ENCODE measurements at places on chromosomes 5 and 9.

GRCh38 chr5:31741496-31741895 lies 102.6 kb downstream of the PDZD2 start:
- DNase-seq: no peak

DNA sequence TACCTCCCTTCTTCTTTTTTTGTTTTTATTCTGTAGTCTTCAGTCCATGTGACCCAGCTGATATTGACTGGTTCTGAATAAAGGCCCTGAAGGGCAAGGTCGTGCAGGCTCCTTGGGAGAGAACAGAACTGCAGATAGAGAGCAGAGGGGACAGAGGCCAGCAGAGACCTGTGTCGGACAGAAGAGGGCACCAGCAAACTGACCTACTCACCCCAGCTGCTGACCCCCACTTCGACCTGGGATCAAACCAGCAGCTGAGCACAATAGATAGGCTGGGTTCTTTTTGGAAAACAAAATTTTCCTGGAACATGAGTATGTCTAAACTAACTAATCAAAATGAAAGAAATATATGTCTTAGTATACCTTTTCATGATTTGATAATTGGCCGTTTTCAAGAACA lies 695.1 kb downstream of the NR2F1-AS1 start:
- peak; percentile 47 for DNase-seq

- DNase-seq: peak; percentile 66
These were observed 1.1 kb upstream of the JADE2 start for GRCh38 chr5:134524272-134524825.

GRCh38 chr5:161851691-161852299 lies 3.9 kb downstream of the GABRA1 start:
- DNase-seq: no peak

DNA sequence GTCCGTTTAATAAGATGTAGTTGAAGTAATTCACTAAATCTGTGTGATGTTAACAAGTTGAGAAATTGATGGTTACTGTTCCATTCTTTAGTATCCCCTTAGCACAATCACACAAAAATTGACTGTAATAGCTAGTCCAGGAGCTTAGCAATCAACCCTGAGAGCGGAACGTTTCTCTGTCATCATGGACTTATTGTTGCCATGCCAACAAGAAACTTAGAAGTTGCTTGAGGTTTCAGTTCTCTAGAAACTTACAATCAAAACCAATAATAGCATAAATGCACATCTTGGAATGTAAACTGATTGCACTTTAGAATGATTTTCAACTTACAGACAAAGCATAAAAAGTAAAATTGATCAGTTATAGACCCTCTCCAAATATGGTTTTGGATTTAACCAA lies 125.4 kb upstream of the ANKH start:
- no peak for DNase-seq

- no peak for DNase-seq
These were observed 153.5 kb downstream of the SEMA6A start for GRCh38 chr5:116421080-116421629.

DNA sequence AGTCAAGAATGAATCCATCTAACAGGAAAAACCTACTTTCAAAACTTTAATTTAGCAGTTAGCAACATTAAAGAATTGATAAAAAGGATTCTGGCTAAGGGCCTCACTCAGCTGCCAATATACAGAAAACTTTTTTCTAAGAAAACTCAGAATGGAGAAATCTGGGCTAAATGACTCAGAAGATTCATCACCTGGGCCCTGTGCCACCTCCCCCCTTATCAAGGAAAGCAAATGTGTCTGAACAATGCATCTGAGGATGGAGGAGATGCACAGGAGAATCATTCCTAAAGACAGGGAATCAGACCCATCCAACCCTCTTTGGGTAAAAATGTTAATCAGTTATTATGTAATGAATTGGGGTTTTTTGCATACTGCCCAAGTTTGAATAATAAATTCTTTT lies 592.0 kb upstream of the DMAC1 start:
- no peak for DNase-seq

GRCh38 chr5:172106511-172107356 lies 81.3 kb downstream of the STK10 start:
- peak; percentile 91 for DNase-seq

- DNase-seq: peak; percentile 31
These were observed 65.1 kb upstream of the IQGAP2 start for GRCh38 chr5:76337953-76338451.
